ENCODE measurements at places on chromosomes 7 and 10.

DNA sequence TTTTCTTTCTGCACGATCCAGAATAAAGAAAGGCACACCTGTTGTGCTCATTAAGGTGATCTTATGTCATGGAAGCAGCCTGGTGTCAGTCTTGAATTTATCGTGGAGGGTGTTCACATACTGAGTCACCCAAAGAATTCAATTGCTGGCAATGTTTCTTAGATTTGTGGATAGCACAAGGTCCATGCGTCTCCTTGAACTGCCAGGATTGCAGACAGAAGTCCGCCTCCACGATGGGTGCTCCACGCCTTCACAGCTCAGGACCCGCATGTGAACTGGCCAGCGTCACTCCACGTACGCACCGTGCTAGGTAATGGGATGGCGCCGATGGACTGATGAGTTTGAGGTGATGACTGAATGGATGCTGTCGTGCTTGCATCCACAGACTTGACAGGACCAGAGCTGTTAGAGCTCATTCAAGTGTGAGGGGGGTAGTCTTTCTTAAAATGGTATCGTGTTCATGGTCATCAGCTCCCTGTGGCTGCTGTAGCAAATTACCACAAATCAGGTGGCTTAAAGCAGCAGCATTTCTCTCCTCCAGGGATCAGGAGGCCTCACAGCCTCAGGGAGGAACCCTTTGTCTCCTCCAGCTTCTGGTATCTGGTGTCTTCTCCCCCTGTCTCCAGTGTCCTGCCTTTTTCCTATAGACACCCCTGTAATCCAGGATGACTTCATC lies 65.4 kb upstream of the DNAJB6 start:
- no peak for DNase-seq

DNA sequence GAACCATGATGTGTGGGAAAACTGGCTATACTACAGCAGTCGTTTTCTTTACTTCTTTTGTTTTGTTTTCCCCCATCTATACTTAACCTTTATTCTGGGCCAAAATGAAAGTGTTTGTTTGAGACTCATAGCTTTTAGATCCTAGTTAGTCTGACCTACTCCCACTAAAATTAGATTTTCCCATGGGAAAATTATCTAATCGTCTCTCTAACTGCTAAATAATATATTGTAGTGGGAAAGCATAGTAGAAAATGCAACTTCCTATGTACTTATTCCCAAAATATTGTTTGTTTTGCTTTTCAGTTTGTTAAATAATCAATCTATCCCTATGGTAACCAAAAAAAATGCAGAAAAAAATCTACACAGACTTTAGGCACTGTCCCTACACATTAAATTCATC lies 96.6 kb downstream of the NOC3L start:
- DNase-seq: no peak

- no peak for DNase-seq
These were observed 7.1 kb upstream of the UNCX start for GRCh38 chr7:1225441-1226185.

DNA sequence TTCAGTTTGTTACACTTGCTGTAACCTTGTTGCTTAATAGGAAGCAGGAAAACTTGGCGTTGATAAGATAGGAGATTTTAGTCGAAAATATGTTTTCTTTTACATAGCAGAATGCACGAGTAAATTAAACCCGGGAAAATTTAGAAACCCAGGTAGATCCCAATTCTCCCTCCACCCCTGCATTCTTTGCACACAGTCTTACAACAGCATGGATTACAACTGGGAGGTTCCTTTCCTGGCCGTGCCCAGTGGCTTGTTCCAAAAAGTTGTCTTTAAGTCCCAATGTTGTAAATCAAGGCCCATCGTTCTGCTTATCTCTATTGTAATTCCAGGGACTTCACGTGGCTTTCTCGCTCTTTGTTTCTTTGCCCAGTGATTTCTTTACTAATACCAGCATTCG lies 1.1 kb upstream of the DPY19L1 start:
- no peak for DNase-seq

GRCh38 chr10:60863796-60864195 lies 80.2 kb downstream of the RHOBTB1 start:
- no peak for DNase-seq

DNA sequence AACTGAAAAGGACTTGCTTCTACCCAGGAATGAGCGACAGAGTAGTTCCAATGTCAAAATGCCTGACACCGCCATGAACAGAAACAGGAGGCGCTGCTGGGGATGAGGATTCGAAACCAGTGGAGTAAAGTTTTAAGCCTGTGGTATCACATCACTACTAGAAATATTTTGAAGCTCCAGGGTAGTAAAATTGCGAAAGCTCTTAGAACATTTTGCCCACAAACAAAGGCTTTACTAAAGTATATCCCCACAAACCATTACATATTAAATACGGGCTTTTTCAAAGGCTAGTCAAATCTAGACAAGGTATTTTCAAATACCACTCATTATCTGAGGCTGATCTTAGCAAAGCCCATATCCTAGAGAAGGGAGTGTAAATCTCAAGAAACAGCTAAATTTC lies 2.4 kb downstream of the PRDX3 start:
- no peak for DNase-seq

GRCh38 chr10:53102424-53102823 lies 329.8 kb upstream of the MBL2 start:
- DNase-seq: no peak

DNA sequence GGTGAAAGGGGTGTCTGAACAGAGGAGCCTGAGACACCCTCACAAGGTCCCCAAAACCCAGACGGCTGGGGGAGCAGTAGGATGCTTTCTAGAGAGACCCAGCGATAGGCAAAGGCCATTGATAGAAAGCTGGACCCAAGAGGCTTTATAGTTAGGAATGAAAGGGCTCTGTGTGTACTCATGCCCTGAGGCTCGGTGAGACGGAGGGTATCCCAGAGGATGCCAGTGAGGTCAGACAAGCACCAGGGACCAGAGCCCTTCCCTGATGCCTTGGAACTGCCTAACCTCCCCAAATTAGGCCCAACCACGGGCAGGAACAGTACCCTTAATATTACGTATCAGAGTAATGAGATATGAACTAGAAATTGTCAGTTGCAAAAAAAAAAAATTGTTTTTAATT lies 48.6 kb upstream of the RTKN2 start:
- DNase-seq: no peak

GRCh38 chr10:27399871-27400270 lies 104.2 kb upstream of the RAB18 start:
- DNase-seq: no peak

DNA sequence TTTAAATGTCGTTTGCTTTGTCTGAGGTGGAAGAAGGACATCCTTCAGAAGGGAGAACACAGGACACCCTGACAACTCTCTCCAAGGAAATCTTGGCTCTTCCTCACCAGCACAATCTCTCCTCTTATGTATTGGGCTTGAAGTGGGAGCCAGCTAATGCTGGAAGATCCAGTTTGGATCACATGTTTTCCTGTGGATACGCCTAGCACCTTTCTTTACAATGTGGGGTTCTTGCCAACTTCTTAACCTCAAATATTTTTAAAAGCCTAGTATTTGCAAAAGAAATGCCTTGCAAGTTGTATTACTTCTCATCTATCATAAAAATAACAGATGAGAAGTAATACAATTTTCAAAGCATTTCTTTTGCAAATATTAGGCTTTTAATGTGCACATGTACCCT lies 76.4 kb downstream of the FRMD4A start:
- no peak for DNase-seq

DNA sequence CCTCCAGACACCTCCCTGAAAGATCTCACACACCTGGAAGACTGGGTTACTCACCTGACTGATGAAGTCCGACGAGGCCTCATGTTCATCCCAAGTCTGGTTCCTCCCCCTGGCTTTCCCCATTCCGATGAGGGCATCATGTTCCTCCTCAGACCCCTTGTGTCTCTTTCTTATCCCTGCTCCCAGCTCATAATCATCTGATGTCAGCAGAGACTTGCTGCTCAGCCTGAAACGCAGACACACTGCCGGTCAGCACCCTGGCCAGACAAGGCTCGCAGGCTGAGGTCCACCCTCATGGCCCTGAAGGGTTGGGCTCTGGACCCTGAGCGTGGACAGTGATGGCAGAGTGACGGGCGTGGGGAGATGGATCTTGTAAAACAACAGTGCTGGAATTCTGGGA lies 64.3 kb downstream of the TNRC18 start:
- no peak for DNase-seq
